ENCODE measurements at places on chromosomes 2 and 18.

DNA sequence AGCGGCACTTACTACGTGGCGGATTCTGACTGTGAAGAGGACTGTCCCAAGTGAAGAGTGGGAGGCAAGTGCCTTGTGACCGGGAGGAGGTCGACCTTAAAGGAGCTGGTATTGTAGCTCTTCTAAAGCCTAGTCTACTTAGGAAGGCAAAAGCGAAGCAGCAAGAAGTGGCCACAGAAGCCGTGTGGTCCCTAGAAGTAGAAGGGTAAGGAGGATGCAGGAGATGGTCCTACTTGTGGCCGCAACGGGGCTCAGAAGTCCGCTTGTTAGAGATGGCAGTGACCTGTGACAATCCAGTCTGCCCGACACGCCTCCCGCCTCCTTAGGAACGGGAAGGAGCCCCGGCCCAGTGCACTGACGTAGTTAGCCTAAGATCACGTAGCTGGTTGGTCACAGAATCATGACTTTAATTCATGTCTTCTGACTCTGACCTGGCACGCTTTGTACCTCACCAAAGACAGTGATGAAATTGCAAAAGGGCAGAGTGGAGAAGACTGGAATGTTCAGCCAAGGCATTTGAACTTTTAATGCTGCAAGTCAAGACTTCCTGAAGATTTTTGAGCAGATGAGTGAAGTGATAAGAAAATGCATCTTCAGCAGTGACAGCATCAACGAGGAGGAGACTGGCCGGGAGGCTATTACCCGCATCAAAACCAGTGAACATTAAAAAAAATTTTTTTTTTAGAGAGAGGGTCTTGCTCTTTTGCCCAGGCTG is 749 bp upstream of the EIF2AK3 start:
- DNase-seq: peak; percentile 72

- no peak for DNase-seq
Observed at GRCh38 chr2:215882689-215883088, 130.7 kb downstream of the MREG start.

- no peak for DNase-seq
Observed at GRCh38 chr2:178280244-178280852, 86.0 kb downstream of the OSBPL6 start.

- DNase-seq: no peak
Observed at GRCh38 chr18:4454537-4455112, 482 bp downstream of the DLGAP1 start.

DNA sequence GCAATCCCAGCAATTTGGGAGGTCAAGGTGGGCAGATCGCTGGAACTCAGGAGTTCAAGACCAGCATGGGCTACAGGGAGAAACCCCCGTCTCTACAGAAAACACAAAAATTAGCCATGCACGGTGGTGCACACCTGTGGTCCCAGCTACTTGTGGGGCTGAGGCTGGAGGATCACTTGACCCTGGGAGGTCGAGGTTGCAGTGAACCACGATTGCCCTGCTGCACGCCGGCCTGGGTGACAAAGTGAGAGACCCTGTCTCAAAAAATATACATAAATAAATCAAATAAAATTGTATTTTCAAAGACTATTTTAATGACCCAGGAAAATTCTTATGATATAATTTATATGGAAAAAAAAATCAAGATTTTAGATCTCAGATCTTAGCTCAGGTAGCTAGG is 191.5 kb downstream of the ZFP36L2 start:
- DNase-seq: no peak

DNA sequence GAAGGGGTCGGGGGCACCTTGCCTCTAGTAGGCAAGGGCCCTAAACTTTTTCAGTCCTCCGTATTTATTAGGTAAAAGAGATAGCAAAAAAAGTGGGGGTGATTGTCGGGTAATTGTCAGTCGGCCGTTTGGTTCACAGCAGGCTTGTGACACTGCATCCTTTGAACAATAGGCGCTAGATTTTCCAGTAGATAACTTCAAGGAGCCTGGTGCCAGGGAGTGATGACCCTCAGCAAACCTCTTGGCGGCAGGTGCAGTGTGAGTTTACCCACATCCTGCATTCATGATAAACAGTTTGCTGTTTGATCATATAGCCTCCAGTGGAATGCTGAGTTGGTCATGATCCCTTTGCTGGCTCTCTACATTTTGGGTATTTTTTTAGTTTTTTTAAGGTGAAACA is 22.9 kb downstream of the SERPINB8 start:
- no peak for DNase-seq

- DNase-seq: no peak
Observed at GRCh38 chr2:231263118-231263831, 64.8 kb downstream of the ARMC9 start.

GRCh38 chr2:181810823-181811695 is 80.5 kb upstream of the ITPRID2 start:
- no peak for DNase-seq

DNA sequence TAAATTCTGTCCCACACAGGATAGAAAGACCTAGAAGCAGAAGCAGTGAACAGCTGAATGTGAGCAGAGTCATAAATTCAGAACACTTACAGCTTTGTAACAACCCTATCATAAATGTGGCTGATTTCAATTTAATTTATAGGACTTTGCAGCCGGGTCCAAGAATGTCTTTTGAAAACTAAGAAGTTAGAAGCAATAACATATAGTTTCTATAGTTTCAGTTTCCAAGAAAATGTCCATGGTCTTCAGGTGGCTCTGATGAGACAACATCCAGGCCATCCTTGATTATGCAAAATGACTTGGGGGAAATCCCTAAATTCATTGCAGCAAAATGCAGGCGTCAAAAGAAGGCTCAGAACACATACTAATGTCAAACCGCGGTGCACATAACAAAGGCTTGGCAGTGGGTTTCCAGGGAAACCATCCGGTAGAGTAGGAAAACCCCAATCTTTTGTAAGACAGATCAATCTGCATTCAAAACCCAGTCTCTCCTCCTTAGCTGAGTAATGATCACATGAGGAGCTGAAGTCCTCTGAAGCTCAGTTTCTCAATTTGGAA is 442.2 kb upstream of the ID2 start:
- no peak for DNase-seq

GRCh38 chr2:151576080-151576479 is 158.2 kb downstream of the NEB start:
- no peak for DNase-seq
